Activated T-helper 1 cell treated with anti-CD3 and anti-CD28 coated beads, Interleukin-12 subunit alpha, Interleukin-12 subunit beta, Interleukin-2, Interleukin-4 antibody, amounts not matched to agents 30 ng/mL and 10 ng/mL and 1 ng/mL, durations not matched to agents 14 hours and 24 hours and 36 hours (primary cell): ENCODE measurements at places on chromosomes 16 and 17. TPM values are rescaled to one million over a fixed set of nuclear protein-coding genes. Genes with fewer than 3 reads are reported as not detected.

GRCh38 chr17:16415031-16415924 lies at the start of gene TRPV2:
TRPV2 (plus strand) TSS chr17:16415571; CDS start chr17:16417669, 2,098 bp downstream.
- peaks cover 43% of the 10 kb centered on the region for H3K4me1 ChIP-seq
- H3K36me3 ChIP-seq = peaks cover 28% of the 10 kb centered on the region
- H3K27me3 ChIP-seq = no peaks in the 10 kb centered on the region

- H3K27ac ChIP-seq = no peak overlapping the region
- DNase-seq = no peak
- peaks cover 7% of the 10 kb centered on the region for H3K27me3 ChIP-seq
- peaks cover 7% of the 10 kb centered on the region for H3K36me3 ChIP-seq
These were observed 29.2 kb downstream of the AXIN2 start for GRCh38 chr17:65532101-65532890.

- no peak overlapping the region for H3K4me3 ChIP-seq
- no peaks in the 10 kb centered on the region for H3K36me3 ChIP-seq
- no peak overlapping the region for H3K27ac ChIP-seq
- peaks cover 35% of the 10 kb centered on the region for H3K4me1 ChIP-seq
- H3K27me3 ChIP-seq = no peaks in the 10 kb centered on the region
These were observed 106.6 kb downstream of the ADAMTS18 start for GRCh38 chr16:77328274-77328673.

- H3K27ac ChIP-seq = no peak overlapping the region
- H3K4me1 ChIP-seq = no peaks in the 10 kb centered on the region
- H3K4me3 ChIP-seq = no peak overlapping the region
- H3K36me3 ChIP-seq = no peaks in the 10 kb centered on the region
These were observed 53.6 kb downstream of the SPACA3 start for GRCh38 chr17:33045216-33045615.

- H3K36me3 ChIP-seq = peaks cover 34% of the 10 kb centered on the region
- no peaks in the 10 kb centered on the region for H3K4me1 ChIP-seq
- H3K27me3 ChIP-seq = no peaks in the 10 kb centered on the region
- H3K27ac ChIP-seq = no peak overlapping the region
- no peak for DNase-seq
These were observed 11.5 kb downstream of the SLC46A1 start for GRCh38 chr17:28394337-28395116.

DNA sequence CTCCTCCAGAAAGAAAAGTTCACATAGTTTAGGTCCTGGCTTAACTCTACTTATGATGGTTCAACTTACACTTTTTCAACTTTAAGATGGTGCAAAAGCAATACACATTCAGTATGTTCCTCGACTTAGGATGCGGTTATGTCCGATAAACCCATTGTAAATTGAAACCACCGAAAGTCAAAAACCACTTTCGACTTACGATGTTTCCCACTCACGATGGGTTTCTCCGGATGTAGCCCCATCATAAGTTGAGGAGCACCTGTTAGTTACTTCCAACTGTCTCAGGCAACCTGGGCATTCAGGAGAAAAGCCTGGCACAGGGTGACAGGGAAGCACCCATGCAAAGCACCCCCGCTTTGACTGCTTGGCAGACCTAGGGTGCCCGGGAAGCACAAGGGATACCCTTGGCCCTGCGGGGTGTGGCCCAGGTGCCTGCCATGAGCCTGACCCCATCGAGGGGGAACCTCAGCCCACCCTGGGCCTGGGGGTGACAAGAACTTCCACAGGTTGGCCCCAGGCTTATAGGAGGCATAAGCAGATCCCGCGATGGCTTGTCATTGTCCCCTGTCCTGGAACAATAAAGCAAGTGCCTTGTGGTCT lies 14.0 kb downstream of the UNC119 start:
- DNase-seq = no peak
- no peak overlapping the region for H3K4me3 ChIP-seq
- no peaks in the 10 kb centered on the region for H3K4me1 ChIP-seq
- no peaks in the 10 kb centered on the region for H3K36me3 ChIP-seq
- no peaks in the 10 kb centered on the region for H3K27me3 ChIP-seq
- no peak overlapping the region for H3K27ac ChIP-seq

DNA sequence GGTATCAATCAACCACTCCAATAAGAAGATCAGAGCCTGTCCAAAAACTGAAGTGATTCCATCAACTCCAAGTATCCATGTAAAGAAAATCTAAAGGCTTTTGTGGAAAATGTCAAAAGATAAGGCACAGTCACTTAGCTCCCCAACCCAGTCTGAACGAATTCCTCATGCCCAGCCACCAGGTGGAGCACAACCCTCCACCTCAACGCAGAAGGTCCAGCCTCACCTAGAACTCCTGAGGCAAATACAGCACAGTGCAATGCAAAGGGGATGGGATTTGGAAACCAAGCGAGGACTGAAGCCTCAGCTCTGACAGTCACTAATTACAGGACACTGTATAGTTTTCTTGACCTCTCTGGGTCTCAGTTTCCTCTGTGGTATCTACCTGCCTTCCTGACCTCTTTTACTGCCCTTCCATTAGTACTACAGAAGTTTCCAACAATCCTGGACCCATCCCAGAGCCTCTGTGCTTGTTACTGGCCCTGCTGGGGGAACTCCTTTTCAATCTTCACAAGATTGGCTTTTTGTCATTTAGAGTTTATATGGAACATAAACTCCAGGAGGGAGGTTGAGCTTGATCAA lies 2.0 kb downstream of the NCBP3 start:
- H3K36me3 ChIP-seq = peaks cover 22% of the 10 kb centered on the region
- H3K4me3 ChIP-seq = peak overlapping the region; percentile 97
- peak overlapping the region; percentile 77 for H3K27ac ChIP-seq
- H3K4me1 ChIP-seq = peaks cover 30% of the 10 kb centered on the region
- peaks cover 2% of the 10 kb centered on the region for H3K27me3 ChIP-seq
- peak; percentile 35 for DNase-seq

- H3K36me3 ChIP-seq = peaks cover 11% of the 10 kb centered on the region
- no peaks in the 10 kb centered on the region for H3K27me3 ChIP-seq
- no peaks in the 10 kb centered on the region for H3K4me1 ChIP-seq
These were observed 16.8 kb downstream of the TMEM94 start for GRCh38 chr17:75473246-75473645.

GRCh38 chr16:87207965-87208364 lies 109.2 kb downstream of the C16orf95 start:
- H3K27me3 ChIP-seq = peaks cover 7% of the 10 kb centered on the region
- no peak overlapping the region for H3K4me3 ChIP-seq
- H3K4me1 ChIP-seq = peaks cover 5% of the 10 kb centered on the region
- H3K27ac ChIP-seq = no peak overlapping the region

GRCh38 chr16:9869776-9870175 lies 312.5 kb downstream of the GRIN2A start:
- no peaks in the 10 kb centered on the region for H3K36me3 ChIP-seq
- H3K27ac ChIP-seq = no peak overlapping the region
- H3K4me1 ChIP-seq = no peaks in the 10 kb centered on the region
- H3K4me3 ChIP-seq = no peak overlapping the region

GRCh38 chr16:83995754-83996153 lies 27.7 kb downstream of the NECAB2 start:
- no peaks in the 10 kb centered on the region for H3K4me1 ChIP-seq
- no peak for DNase-seq
- H3K27ac ChIP-seq = no peak overlapping the region
- H3K36me3 ChIP-seq = no peaks in the 10 kb centered on the region

- H3K27me3 ChIP-seq = no peaks in the 10 kb centered on the region
- no peak overlapping the region for H3K4me3 ChIP-seq
- no peak overlapping the region for H3K27ac ChIP-seq
- H3K4me1 ChIP-seq = no peaks in the 10 kb centered on the region
- no peaks in the 10 kb centered on the region for H3K36me3 ChIP-seq
- DNase-seq = no peak
These were observed 373.2 kb upstream of the CDH11 start for GRCh38 chr16:65495106-65495505.

- DNase-seq = no peak
- no peak overlapping the region for H3K4me3 ChIP-seq
These were observed 8.5 kb downstream of the IRX3 start for GRCh38 chr16:54277845-54278703.

DNA sequence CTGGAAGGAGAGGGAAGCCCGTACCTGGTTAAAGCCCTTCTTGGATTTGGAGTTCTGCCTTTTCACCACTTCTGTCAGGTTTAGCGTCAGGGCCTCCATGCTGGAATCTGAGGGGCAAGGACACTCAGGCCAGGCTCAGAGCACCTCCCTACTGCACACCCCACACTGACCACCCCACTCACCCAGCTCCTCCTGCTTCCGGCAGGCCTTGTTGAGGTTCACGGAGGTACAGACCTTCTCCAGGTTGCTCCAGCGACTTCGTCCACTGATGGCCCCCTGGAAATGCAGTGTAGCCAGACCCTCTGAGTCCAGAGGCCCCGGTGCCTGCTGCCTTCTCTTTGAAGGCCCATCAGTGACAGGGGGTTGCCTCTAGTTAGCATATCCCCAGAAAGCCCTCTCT lies 14.1 kb upstream of the PIK3R6 start:
- no peak overlapping the region for H3K4me3 ChIP-seq
- H3K36me3 ChIP-seq = peaks cover 48% of the 10 kb centered on the region
- H3K27me3 ChIP-seq = no peaks in the 10 kb centered on the region
- no peak for DNase-seq

- H3K4me3 ChIP-seq = peak overlapping the region; percentile 93
- H3K4me1 ChIP-seq = peaks cover 14% of the 10 kb centered on the region
- H3K27ac ChIP-seq = peak overlapping the region; percentile 93
- H3K27me3 ChIP-seq = no peaks in the 10 kb centered on the region
These were observed 652 bp downstream of the VPS35L start for GRCh38 chr16:19555938-19556771.

- peaks cover 18% of the 10 kb centered on the region for H3K4me1 ChIP-seq
- no peak overlapping the region for H3K27ac ChIP-seq
- no peak overlapping the region for H3K4me3 ChIP-seq
- H3K27me3 ChIP-seq = peaks cover 3% of the 10 kb centered on the region
- no peaks in the 10 kb centered on the region for H3K36me3 ChIP-seq
These were observed 11.7 kb downstream of the ZG16B start for GRCh38 chr16:2841606-2842339.

DNA sequence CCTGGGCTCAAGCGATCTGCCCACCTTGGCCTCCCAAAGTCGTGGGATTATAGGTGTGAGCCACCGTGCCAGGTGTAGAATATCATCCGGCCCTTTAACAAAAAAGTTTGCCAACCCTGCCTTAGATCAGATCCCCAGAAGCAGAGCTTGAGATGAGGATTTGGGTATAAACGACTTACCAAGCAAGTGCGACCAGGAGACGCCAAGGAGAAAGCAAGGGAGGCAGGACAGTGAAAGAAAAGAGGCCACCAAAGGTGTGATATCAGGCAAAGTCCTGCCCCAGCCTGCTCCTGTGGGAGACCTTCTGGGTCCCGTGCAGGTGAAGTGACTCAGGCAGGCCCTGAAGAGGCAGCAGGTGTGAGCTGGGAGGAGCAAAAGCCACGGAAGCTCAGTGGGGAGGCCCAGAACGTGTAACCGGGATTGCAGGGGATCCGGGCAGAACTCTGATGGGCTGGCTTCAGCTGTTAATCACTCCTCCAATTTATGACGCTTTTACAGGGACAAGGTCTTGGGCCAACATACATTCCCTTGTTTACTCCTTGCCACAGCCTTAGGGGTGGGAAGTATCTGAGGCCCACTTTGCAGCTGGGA lies 14.1 kb upstream of the CALB2 start:
- H3K36me3 ChIP-seq = no peaks in the 10 kb centered on the region
- H3K4me3 ChIP-seq = no peak overlapping the region

DNA sequence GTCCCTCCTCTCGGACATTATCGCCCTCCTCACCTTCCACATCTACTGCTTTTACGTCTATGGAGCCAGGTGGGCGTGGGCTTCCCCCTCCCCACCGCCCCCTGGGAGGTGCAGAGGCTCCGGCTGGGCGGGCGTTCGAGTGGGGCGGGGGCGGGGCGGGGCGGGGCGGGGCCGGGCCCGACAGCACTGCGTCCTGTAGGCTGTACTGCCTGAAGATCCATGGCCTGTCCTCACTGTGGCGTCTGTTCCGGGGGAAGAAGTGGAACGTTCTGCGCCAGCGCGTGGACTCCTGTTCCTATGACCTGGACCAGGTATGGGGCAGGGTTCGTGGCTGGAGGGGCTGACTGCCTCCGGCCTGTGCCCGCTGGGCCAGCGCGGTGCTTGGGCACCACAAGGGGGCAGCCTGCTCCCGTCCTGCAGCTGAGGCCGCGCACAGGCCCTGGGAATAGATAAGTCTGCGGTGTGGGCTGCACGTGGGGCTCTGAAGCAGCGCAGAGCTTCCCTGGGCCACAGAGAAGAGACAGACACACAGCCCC lies 9.2 kb downstream of the PIGQ start:
- H3K4me3 ChIP-seq = no peak overlapping the region
- H3K27me3 ChIP-seq = no peaks in the 10 kb centered on the region
- H3K36me3 ChIP-seq = no peaks in the 10 kb centered on the region
- no peak overlapping the region for H3K27ac ChIP-seq
- H3K4me1 ChIP-seq = no peaks in the 10 kb centered on the region
- peak; percentile 23 for DNase-seq

DNA sequence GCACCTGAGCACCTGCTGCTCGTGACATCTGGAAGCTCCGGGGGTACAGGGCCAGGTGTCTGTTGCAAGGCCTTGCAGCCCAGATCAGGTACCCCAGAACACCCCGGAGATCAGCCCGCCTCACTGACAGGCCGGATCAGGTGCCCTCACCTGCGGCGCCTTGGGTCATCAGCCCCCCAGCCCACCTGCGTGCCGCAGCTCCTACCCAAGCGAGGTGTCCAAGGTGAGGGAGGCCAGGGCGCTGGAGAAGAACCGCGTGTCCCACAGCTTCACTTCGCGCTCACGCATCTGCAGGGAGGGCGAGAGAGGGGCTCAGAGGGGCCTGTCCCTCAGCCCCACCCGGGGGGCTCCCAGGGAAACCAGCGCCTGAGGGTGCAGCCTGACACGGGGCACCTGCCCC lies 16.1 kb downstream of the VASN start:
- no peaks in the 10 kb centered on the region for H3K4me1 ChIP-seq
- no peak overlapping the region for H3K27ac ChIP-seq
- no peak for DNase-seq
- no peak overlapping the region for H3K4me3 ChIP-seq

- peaks cover 11% of the 10 kb centered on the region for H3K36me3 ChIP-seq
- H3K27ac ChIP-seq = no peak overlapping the region
- no peak for DNase-seq
- H3K4me1 ChIP-seq = peaks cover 8% of the 10 kb centered on the region
- no peak overlapping the region for H3K4me3 ChIP-seq
These were observed 12.5 kb downstream of the ARL2BP start for GRCh38 chr16:57257455-57258070.

- peaks cover 25% of the 10 kb centered on the region for H3K4me1 ChIP-seq
- no peak overlapping the region for H3K4me3 ChIP-seq
- H3K27ac ChIP-seq = peak overlapping the region; percentile 56
- peaks cover 5% of the 10 kb centered on the region for H3K36me3 ChIP-seq
These were observed 32.6 kb downstream of the RAI1 start for GRCh38 chr17:17713839-17714238.

- no peak overlapping the region for H3K4me3 ChIP-seq
- peaks cover 12% of the 10 kb centered on the region for H3K4me1 ChIP-seq
- no peaks in the 10 kb centered on the region for H3K36me3 ChIP-seq
- no peak overlapping the region for H3K27ac ChIP-seq
These were observed 78.1 kb upstream of the ZFHX3 start for GRCh38 chr16:73125850-73126524.

- no peaks in the 10 kb centered on the region for H3K36me3 ChIP-seq
- H3K4me1 ChIP-seq = no peaks in the 10 kb centered on the region
- H3K27ac ChIP-seq = no peak overlapping the region
- peaks cover 35% of the 10 kb centered on the region for H3K27me3 ChIP-seq
- no peak overlapping the region for H3K4me3 ChIP-seq
These were observed 15.4 kb upstream of the KRT24 start for GRCh38 chr17:40718930-40719329.

Gene CCDC40
- 0.15 and 0.16 TPM in 2 replicates for total RNA-seq

Gene SLC13A2
- total RNA-seq = not detected in 2 replicates

Gene KDM6B
- total RNA-seq = 163 and 177 TPM in 2 replicates

Gene NPIPA3
- 2.1 and 2.7 TPM in 2 replicates for total RNA-seq

Gene AOC2
- total RNA-seq = 3.6 and 4.0 TPM in 2 replicates

Gene BCAS3
- total RNA-seq = 8.3 and 8.5 TPM in 2 replicates

Gene ZDHHC7
- total RNA-seq = 29.0 and 30.6 TPM in 2 replicates

Gene KCNJ2
- 0.05 TPM in 1 of 2 replicates, not detected in the other for total RNA-seq

Gene ACD
- 56.7 and 59.1 TPM in 2 replicates for total RNA-seq

Gene CPSF4L
- not detected in 2 replicates for total RNA-seq

Gene ATP2C2
- not detected in 2 replicates for total RNA-seq

Gene UBB
- total RNA-seq = 1,933 and 1,974 TPM in 2 replicates
